ENCODE measurements at places on chromosomes 12 and 14.

DNA sequence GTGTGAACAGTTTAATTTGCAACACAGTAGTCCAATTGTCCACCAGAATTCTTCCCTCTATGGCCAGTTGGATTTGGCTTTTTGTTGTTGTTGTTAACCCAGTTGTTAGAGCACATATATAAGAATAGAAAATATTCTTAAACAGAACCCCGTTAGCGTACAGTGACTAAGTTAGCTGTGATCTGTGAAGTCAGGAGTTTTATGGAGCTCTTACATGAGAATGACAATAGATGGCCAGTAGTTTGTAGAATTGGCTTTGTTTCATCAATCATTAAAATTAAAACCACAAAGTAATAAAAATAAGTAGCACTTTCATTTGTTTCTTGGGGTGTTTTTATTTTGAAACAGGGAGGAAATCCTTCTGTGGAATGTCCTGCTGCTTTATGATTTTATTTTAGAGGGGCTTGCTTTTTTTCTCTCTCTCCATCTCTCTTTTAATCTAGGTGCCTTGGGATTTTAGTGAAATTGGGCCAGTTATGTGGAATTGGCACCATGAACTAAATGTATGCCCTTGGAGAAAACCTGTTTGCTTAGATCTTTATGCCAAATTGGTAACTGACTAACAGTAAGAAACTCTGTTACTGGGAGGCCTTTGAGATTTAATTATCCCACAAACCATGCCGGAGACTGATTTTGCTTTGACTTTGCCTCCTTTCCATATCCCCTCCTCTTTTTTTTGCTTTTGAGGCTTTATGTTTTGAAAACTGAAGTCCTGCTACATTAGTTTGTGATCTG lies 22.9 kb downstream of the FBXW8 start:
- no peak for DNase-seq

DNA sequence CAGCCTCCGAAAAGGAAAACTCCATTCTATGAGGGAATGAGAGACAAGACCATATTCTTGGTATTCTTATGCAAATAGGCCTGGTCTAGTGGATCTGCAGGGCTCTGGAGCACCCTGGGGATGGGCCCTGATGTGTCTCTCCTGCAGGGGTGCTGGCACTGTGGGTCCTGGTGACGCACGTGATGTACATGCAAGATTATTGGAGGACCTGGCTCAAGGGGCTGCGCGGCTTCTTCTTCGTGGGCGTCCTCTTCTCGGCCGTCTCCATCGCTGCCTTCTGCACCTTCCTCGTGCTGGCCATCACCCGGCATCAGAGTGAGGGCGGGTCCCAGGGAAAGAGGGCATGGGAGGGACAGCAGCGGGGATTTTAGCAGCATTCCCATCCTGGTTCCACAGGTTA lies 5.8 kb downstream of the SLC48A1 start:
- DNase-seq, result no peak

- DNase-seq, result no peak
These were observed 328.6 kb downstream of the MDGA2 start for GRCh38 chr14:47346849-47347248.

GRCh38 chr14:31927348-31927832 lies 149.7 kb upstream of the ARHGAP5 start:
- DNase-seq, result peak; percentile 36

- DNase-seq, result no peak
These were observed 114.7 kb downstream of the DAAM1 start for GRCh38 chr14:59303216-59303615.

- DNase-seq, result no peak
These were observed at the start of gene P3H3 for GRCh38 chr12:6827982-6828780. Gene P3H3, plus strand, starts transcription at chr12:6828407. Its CDS starts 34 bp downstream, at chr12:6828441.

GRCh38 chr12:52066346-52067080 lies 3.3 kb upstream of the ATG101 start:
- no peak for DNase-seq

DNA sequence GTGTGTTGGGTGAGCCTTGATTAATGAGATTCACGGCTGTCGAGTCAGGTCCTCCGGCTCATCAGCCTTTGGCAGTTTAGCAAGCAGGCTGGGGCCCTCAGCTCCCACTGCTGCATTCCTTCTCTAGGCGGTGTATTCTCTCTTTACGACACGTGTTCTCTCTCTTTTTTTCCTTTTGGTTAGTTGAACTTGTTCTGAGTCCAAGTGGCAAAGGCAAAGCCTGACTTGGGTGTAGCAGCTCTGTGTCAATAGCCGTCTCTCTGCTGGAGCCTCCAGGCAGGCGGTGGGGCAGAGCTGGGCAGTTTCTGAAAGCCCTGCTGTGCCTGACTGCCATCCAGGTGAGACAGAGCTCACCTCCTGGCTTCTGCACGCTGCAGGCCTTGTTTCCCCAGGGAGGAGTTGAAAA lies 46.6 kb downstream of the SUSD6 start:
- no peak for DNase-seq

DNA sequence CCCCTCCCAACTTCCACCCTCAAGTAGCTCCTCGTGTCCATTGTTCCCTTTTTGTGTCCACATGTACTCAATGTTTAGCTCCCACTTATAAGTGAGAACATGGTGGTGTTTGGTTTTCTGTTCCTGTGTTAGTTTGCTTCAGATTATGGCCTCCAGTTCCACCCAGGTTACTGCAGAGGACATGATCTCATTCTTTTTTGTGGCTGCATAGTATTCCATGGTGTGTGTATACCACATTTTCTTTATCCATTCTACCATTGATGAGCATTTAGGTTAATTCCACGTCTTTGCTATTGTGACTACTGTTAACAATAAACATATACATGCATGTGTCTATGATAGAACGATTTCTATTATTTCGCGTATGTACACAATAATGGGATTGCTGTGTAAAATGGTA lies 362.6 kb downstream of the TMTC2 start:
- no peak for DNase-seq

GRCh38 chr12:46472144-46472705 lies 99.7 kb upstream of the SLC38A2 start:
- DNase-seq, result no peak

DNA sequence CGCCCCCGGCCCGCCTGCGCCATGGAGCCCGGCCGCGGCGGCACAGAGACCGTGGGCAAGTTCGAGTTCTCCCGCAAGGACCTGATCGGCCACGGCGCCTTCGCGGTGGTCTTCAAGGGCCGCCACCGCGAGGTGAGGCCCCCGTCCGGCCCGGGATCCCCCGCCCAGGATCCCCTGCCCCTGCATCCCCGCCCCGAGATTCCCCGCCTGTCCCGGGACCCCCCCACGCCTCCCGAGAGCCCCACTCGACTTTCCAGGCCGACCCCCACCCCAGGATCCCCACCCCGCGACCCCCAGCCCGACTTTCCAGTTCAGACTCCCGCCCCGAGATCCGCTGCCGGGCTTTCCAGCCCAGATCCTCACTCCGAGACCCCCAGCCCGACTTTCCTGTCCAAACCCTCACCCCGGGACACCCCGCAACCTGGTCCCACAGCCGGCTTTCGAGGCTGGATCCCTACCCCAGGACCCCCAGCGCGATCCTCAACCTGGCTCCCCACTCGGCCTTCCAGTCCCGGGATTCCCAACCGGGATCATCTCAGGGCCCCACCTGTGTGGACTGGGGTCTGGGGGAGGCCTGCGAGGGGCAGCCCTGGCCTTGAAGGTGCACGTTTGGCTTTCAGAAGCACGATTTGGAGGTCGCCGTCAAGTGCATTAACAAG lies 688 bp downstream of the ULK1 start:
- DNase-seq, result no peak

DNA sequence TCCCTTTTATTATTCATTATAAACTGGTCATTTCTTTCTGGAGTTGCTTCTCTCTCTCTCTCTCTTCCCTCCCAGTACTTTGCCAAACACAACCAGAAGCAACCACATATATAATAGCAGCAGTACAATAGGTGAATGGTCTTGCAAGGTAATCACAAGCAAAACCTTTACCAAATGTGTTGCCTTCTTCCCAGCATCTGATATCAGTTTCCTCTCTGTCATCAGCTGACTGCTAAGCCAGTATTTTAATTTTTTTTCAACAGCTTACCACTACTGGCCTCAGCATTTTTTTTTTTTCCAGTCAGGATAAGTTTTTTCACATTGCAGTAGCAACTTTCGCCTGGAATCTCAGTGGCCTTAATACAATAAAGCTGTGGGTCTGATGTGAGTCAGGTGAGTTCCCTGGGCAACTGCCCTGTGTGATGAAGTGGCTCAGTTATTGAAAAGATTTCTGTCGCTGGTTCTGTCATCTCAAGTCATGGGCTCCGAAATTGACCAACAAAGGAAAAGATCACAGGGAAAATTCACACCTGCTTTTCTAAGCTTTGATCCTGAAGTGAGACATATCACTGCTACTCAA lies 282.5 kb upstream of the AMIGO2 start:
- DNase-seq, result no peak

GRCh38 chr14:100202712-100203111 lies 36.2 kb upstream of the YY1 start:
- no peak for DNase-seq

DNA sequence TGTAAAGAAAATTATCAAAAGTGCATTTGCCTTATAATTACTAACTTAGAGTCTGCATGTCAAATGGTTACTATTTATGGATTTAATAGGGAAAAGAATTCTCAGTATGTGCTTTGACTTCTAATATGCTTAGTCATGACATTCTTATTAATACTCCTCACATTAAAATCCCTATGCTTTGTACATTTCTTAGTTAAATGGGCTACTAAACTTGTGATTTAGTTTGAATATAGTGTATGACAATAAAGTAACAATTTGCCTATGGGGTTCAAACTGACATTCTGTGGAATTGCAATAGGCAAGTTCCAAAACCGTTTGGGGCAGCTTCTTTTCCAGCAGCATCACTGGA lies 361.9 kb upstream of the TMTC1 start:
- no peak for DNase-seq

DNA sequence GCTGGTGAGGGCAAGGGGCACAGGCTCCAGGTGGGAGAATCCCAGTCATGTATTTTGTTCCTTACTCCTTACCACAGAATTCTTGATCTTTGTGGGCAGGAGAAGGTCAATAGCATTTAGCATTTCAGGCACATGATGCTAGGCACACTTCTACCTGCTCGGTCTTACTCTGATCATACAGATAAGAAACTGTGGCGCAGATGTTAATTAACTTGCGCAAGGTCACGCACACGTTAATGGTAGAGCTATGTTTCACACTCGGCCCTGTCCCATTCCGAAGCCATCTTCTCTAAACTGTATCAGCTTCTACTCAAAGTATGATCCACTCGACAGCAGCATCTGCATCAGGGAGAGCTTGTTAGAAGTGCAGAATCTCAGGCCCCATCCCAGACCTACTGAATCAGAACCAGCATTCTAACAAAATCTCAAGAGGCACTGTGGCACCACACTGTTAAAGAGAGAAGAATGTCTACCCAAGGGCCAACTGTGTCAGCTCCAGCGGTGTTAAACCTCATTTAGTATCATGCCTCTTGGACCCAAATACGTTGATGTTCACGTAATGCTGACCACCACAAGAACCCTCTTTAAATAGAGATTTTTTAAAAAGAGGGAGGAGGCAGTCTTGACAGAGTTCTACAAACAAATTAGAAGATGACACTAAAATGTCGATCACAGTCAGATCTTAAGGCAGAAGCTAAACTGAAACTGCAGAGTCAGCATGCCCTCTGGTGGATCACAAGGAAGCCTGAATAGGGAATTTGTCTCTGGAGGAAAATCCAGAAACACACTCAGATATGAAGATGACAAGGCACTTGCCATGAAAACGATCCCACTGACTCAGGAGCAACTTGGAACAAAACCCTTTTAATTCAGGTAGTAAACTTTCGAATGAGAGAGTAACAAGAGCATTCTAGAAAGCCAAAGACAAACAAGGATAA lies 7.3 kb downstream of the STXBP6 start:
- no peak for DNase-seq

DNA sequence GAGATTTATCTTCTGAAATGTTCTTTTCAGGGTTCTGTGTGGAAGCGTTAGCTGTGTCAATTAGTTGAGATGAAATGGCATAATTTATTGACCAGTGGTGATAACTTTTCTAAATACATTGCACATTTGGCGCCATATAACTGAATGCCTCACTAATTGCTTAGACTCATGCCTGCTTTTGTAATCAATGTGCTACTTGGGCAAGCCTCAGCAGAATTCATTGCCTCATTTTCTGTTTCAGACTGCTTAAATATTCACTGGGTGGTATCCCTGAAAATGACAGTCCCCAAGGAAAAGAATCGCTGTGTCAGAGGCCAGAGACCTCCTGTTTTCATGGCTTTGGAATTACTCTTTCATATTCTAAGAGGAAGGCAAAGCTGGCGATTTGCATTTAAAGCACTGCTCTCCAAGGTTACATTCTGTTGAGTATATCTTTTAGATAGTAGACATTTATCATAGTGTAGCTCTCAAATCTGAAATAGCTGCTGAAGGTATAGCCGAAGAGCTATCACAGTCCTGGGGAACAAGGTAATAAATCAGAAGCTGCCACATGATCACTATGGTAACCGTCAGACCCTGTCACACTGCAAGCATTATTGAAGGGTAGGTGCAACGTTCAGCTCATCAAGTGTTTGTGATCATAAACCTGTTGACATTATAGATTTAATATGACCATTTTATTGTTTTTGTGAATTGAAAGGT lies 297.3 kb upstream of the E2F7 start:
- no peak for DNase-seq

DNA sequence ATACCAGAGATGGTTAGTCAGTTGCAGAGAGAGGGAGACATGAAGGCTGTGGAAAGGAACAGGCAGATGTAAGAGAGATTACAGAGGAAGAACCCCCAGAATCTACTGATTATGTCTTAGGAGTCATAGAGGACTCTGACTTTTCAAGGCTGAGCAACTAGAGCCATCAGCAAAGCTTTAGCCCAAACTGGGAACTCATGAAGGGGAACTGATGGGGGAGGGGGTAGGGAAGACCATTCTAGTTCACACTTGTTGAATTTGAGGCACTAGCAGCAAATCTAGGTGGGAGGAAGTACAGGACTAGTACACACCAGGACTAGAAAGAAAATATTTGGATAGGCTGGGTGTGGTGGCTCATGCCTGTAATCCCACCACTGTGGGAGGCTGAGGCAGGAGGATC lies 10.1 kb downstream of the LGALS3 start:
- DNase-seq, result no peak

DNA sequence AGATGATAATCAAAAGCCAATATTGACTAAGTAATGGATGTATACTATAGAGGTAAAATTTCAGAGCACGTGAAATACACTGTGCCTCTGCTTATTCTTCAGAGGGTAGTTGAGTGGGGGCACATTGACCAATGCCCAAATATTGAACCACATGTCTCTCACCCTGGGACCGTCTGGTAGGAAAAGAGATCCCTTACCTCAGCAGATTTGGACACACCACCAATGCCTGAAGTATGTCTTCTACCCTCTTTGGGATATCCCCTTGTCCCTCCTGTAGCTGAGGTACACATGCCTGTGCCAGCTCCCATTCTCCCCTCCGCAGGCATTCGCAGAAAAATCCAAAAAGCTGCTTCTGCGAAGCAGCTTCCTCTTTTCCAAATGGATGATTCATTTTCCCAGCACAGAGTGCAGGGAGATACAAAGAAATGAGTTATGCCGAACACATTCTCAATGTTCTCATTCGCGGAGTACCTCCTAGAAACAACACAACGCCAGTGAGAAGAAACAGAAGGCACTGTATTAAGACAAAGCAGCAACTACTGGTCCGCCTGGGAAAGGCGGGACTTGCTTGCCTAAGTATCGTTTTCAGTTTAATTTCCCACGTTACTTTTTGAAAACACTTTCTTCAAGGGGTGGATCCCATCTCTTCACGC lies 691 bp downstream of the ZFYVE26 start:
- no peak for DNase-seq

- DNase-seq, result no peak
These were observed 240.4 kb downstream of the ASCL1 start for GRCh38 chr12:103197725-103198388.

Measured in amniotic stem cell (primary cell).